Cortex of kidney (tissue), 1 donor: ENCODE measurements at places on chromosomes 1 and 21.

GRCh38 chr1:84311296-84311695, 9.8 kb downstream of the SAMD13 start:
- DNase-seq, result no peak

- no peak for DNase-seq
Observed at GRCh38 chr21:15139898-15140297, 75.1 kb upstream of the NRIP1 start.

DNA sequence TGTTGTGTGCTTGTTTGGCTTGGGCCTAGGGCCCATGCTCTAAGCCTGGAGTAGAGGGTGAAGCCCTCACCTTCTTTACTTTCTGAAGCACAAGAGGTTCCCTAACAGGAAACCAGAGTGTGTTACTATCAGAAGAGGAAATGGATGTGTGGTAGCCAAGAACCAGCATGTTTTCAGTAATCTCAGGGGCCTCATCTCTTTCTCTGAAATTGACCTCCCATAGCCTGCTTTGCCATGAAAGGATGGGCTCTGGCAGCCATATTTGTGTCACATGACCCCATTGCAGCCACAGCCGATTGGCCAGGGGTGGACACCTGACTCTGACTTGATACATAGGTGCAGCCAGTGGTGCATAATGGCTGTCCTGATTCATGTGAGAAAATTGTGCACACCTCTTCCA, 18.6 kb downstream of the A3GALT2 start:
- no peak for DNase-seq

DNA sequence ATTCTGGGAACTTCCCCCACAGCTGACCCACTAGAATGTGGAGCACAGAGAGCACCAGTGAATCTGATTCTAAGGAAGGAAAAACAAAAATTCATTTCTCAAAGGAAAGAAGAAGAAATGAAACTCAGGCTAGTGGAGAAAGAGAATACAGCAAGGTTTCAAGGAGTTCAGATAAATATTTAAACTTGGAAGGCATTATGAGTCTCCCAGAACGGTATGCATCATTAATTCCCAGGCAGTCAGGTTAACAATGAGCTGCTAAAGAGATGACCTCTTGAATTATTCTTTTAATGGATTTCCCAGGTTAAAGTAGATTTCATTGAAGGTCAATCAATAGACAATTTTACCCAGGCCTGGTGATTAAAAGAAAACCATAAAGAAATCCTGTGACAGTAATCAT, 103.6 kb upstream of the KAZN start:
- DNase-seq, result no peak

GRCh38 chr1:44354840-44355581, at the start of gene ERI3:
Gene ERI3, minus strand, starts transcription at chr1:44355257. Its CDS starts 231 bp downstream, at chr1:44355026.
- DNase-seq, result peak; percentile 63

- no peak for DNase-seq
Observed at GRCh38 chr1:95076034-95076433, 3.3 kb upstream of the ALG14 start.

- DNase-seq, result no peak
Observed at GRCh38 chr1:201793306-201793925, 35.5 kb upstream of the IPO9 start.

GRCh38 chr1:116333171-116334014, 39.7 kb upstream of the ATP1A1 start:
- DNase-seq, result no peak

GRCh38 chr21:27741736-27742135, 774.8 kb upstream of the ADAMTS5 start:
- DNase-seq, result no peak

DNA sequence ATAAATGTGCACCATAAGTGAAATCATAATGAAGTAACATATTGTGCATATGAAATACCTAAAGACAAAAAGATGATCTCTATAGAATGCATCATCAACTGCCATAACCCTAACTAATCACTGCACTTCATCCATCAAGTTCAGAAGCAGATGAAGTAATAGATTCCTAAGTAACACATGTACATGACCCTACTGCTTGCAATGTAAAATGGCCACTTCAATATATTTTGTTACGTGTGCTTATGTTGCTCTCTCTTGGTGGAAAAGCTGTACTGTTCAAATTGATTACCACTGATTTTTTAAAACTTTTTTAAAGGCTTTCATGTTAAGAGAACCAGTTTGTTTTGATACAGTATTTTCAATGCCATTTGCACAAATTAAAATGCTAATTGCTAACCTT, 141.8 kb downstream of the TTLL7 start:
- DNase-seq, result no peak

DNA sequence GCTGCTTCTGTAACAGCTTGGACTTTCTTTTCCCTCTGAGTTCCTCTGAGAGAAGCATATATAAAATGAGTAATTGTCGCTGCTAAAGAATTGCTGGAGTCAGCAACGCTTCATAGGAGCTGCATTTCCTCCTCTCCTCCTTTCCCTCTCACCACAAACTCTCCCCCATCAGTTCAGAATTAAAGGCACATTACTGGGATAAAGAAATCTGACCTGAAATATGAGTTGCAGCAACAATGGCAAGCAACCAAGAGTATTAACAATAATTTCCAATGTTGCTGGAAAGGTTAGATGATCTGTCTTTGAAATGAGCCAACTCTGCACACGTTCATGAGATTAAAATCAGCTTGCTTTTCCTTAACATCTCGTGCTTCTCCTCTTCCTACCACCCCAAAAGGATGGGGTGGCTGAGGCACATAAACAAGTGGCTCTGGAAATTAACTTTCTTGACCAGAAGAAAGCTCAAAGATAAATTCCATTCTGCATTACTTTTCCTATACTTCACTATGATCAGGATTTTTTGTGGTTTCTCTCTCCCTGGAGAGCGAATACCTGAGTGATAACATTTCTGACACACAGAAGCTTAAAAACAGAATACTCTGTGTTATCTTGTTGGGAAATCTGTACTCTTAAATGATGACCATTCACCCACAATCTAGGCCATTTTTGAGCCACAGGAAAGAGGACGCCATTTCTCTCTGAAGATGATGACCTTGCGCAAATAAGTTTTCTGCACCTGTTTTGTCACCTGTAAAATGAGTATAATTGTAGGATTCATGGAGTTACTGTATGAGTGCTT, 90.2 kb downstream of the TGFBR3 start:
- no peak for DNase-seq

DNA sequence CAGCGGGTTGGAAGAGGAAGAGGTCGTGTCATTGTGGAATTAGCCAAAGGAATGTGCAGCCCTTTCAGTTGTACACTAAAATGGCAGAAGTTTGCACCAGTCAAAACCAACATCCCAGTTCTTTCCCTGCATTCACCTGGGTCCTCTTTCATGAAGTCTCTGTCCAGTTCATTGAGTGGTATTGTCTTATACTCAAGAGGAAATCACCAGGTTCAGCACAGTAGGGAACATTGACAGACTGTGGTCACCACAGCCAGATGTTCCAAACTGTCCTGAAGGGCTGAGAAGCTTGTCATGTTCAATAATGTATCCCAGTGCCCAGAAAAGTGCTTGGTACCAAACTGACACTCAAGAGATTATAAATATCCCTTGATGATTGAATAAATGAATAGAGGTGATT, 131.6 kb downstream of the GLUL start:
- no peak for DNase-seq

- DNase-seq, result no peak
Observed at GRCh38 chr21:39377444-39378050, 28.7 kb upstream of the HMGN1 start.

DNA sequence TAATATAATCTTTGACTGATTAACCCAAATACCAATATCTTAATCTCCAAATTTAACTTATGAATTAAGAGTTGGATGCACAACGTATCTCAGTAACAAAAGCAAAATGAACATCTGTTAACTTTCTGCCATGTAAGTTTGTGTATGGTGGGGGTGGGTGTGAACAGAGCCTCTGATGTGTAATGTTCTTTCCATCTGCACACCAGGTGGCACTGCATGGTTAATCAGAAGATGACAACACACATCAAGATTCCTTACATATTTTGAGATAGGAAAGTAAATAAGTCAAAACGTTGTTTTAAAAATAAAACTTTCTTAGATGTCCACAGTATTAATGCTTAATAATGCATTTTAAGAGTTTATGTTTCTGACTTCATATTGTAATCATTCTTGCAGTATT, 251.9 kb downstream of the DPYD start:
- no peak for DNase-seq

DNA sequence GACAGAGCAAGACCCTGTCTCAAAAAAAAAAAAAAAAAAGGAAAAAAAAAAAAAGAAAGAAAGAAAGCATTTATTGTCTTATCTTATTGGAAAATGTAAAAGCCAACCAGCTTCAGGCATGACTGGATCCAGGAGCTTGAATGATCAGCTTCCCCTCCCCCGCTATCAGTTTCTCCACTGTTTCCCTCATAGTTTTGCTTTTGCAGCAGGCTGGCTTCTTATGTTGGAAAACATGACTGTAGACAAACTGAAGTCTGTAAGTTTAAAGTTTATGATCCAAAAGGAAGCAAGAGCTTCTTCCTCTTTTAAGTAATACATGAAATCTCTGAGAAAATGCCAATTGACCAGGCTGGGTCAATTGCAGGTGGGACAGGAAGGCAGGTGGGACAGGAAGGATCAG, 52.2 kb downstream of the FHAD1 start:
- DNase-seq, result no peak
